ENCODE measurements at places on chromosomes 5 and 9.

- no peak for DNase-seq
These were observed 12.5 kb downstream of the DNAH5 start for GRCh38 chr5:13932011-13932410.

GRCh38 chr9:114025196-114025753 is 52.8 kb downstream of the AMBP start:
- no peak for DNase-seq

GRCh38 chr9:78620303-78620702 is 323.4 kb downstream of the PSAT1 start:
- no peak for DNase-seq

GRCh38 chr5:58504766-58505165 is 13.5 kb downstream of the GAPT start:
- DNase-seq = no peak

DNA sequence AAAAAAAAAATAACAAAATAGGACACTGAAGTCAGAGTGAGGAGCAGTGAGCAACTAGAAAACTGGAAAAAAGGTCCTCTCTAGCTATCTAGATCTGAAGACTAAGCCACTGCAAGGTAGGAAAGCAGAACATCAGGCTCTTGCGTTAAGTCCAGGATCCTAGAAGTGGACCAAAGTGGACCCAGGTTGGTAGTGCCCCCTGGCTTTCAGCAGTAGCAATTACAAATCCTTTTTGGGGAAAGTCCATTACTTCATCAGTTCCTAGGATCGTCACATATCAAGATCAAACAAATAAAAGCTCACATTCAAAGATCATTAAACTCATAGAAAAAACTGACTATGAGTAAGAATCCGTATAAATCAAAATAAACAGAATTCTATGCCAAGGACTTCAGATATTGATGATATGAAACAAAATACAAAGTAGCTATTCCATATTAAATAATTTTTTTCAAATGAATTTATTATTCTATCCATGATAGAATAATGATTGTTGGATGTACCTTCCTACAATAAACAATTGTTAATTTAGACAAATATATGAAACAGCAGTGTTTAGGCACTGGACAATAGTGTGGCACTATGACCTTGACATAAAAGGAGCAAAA is 6.5 kb upstream of the RICTOR start:
- peak; percentile 80 for DNase-seq

DNA sequence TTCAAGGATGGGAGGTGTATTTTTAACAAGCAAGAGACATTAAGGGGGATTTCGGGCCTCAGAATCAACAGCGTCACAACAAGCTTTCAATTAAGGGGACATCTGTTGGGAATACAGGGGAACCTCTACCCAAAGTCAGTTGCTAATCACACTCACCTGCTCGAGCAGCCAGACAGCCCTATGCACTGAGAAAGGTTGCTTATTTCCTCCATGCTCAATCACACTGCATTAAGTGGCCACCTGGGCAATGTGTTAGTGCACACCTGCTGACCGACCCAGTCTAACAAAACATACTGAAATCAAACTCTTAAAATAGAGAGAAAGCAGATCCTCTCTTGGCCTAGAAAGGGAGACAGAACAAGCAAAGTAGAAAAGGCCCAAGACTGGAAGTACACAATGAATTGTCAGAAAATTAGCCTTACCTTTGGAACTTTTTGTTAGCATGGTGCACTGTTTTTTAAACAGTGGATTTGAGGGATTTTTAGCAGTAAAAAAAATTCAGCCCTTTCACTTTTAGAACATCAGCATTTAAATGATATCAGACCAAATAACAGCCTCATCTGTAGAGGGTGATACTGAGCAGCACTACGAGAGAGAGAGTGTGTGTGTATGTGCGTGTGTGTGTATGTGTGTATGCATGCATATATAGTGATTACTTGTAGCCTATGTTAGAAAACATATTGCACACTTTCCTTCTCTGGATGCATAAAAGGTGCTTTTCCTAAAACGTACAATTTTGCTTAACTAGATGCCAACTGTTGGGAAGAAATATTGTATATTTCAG is 1118.6 kb upstream of the DMAC1 start:
- DNase-seq = no peak

DNA sequence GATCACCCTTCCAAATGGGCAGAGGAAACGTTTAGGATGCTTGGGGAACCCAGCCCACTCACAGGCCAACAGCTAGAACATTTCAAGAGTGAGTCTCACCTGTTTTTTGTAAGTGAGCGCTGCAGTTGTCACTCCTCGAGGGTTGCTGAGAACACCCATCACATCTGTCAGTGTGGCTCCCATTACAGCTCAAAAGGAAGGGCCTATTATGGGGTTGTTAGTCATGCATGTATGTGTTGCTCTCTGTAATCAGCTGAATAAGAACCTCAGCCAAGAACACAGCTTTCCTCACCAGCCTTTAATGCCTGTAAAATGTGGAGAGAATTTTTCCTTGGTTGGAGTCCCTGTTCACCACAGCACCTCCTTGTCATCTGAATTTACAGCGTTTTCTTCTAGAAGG is 196.3 kb upstream of the KLF4 start:
- DNase-seq = peak; percentile 28

- DNase-seq = no peak
These were observed 69.2 kb upstream of the FCN1 start for GRCh38 chr9:134986957-134987356.
